ENCODE measurements at places on chromosomes 7 and 10.

GRCh38 chr7:157505646-157506045, 168.8 kb downstream of the DNAJB6 start:
- DNase-seq: no peak

DNA sequence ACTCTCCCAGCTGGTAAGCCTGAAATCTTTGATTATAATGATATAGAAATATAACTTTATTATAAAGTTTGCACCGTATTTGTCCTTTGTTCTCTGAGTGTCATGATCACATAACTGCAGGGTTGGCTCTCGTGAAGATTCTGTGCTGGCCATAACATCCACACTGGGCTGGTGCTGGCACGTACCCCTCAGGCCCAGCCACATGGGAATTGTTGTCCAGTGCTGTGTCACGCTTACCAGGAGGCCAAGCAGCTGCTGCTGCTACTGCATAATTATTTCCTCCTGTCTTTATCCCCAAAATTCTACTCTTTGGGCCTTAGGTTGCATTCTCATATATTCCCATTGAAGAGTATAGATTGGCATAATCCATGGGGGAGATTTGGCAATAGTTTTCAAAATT, 20.8 kb upstream of the UCN3 start:
- DNase-seq: no peak

GRCh38 chr7:46034056-46034768, 113.1 kb upstream of the IGFBP3 start:
- no peak for DNase-seq

DNA sequence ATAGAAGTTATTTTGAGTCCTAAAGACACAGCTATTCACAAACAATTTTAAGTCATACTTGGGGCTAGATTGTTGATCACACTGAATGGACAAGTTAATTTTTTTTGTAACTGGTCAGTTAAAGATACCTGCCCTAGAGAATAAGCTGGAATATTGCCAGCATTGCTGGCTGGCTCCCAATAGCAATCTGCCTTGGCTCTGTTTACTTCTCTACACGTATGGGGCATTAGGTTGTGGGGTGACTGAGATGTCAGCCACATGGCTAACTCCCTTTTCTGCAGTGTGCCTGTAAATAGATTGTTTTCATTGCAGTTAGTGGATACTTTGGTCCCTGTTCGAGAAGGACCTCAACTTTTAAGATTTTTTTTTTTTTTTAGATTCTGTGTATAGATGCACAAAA, 128.2 kb downstream of the SEMA3E start:
- DNase-seq: no peak
